ENCODE measurements at places on chromosomes 3 and 15.

DNA sequence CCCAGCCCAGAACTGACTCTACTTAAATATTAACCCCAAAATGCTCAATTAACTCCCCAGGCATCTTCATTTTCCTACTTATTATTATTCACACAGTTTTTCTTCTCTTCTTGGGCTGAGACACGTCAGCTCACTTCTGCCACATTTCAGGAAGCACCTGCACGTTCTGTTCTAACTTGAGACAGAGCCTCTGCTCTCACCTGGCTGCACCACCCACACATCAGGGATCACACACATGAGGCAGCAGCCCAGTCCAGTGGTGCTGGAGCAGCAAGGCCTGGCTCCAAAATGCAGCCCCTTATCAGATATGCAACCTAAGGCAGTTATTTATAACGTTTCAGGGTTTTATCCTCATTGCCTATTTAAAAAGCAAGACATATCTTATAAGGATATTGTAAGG lies 127.5 kb downstream of the OSBPL10 start:
- no peak for DNase-seq

GRCh38 chr3:194931865-194932264 lies 246.2 kb downstream of the FAM43A start:
- no peak for DNase-seq

GRCh38 chr3:88462230-88462629 lies 312.5 kb downstream of the C3orf38 start:
- DNase-seq, result no peak

DNA sequence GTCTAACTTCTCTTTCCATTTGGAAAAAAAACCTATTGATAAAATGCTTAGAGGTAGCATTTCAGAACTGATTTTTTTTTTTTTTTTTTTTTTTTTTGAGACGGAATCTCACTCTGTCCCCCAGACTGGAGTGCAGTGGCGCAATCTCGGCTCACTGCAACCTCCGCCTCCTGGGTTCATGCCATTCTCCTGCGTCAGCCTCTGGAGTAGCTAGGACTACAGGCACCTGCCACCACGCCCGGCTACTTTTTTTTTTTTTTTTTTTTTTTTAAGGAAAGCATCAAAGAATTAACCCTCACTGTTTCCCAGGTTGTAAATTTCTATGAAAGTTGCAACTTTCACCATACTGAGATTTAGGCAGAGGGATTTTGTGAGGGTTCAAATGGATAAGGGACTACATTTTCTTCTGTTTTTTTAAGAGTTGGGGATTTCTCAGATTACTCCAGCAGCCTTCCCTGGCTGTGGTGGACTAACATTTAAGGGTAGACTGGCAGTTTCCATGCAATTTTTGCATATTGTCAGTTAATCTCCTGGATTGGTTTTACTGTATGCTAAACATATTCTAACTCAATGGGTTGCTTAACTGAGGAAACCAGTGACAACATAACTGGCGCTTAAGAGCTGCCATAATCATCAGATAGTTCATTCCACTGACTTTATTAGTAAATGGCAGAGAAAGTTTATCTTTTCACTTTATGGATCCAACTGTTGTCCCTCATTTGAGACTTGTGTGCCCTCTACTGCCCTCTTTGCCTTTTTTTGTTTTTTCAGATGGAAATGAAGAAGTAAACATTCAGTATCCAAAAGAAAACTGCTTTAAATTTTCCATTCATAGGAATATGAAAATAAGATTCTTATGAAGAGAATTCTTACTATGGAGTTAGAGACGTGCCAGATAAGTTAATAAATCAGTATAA lies 93.7 kb downstream of the NPTN start:
- DNase-seq, result no peak

DNA sequence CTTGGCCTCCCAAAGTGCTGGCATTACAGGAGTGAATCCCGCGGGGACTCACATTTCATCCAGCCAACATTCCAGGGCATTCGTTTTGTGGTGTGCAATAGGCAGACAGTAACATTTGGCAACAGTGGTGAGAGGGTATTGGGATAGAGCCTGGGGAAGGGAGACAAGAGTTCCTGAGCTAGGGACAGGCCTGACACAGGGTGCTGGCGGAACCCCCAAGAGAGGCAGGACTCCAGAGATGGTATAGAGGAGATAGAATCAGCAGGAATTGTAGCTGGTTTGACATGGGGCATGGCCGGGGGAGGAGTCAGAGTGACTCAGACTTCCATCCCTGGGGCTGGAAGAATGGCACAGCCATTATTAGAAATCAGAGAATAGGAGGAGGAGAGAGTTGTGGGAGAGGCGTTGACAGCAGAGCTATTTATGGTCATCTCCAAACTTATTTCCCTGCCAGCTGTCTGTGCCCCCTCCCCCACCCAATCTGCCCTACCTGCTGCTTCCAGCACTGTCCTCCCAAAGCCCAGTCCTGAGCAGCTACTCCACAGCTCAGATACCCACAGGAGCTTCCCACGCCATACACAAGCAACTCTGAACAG lies 4.4 kb upstream of the IDH2 start:
- DNase-seq, result no peak

- DNase-seq, result no peak
These were observed 832.9 kb upstream of the CFAP20DC start for GRCh38 chr3:59882746-59883145.

DNA sequence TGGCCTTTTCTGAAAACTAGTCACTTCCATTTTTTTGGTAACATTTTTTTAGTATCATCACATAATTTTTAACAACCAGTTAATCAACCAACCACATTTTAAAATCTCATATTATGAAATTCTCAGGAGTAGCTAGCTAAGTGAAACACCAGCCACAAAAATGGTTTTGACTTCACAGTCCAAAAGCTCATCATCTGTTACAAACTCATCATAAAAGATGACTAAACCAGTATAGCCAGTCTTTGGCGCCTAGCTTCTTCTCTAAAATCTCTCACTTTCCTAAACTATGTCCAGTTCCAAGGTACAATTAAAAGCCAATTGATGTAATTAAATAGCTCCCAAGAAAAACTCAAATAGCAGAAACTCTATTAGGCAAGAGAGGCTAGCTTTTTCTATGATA lies 88.2 kb upstream of the ZNF385D start:
- DNase-seq, result no peak

GRCh38 chr3:42831321-42831713 lies 22.1 kb downstream of the ACKR2 start:
- DNase-seq, result peak; percentile 80

DNA sequence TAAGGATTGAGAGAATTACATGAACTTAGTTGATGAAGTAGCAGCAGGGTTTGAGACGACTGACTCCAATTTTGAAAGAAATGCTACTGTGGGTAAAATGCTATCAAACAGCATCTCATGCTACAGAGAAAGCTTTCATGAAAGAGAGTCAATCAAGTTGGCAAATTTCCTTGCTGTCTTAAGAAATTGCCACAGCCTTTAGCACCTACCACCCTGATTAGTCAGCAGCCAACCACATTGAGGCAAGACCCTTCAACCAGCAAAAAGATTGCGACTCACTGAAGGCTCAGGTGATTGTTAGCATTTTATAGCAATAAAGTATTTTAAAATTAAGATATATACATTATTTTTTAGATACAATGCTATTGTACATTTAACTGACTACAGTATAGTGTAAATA lies 80.9 kb downstream of the RAP2B start:
- no peak for DNase-seq
